AG08395 (cell line): ENCODE measurements at places on chromosomes 11 and 22.

- peak; percentile 61 for DNase-seq
These were observed 8.7 kb upstream of the MPEG1 start for GRCh38 chr11:59221441-59221840.

GRCh38 chr22:20514658-20515406, 7.4 kb downstream of the MED15 start:
- peak; percentile 87 for DNase-seq

GRCh38 chr11:64654958-64655541, 64.0 kb downstream of the SLC22A12 start:
- no peak for DNase-seq

GRCh38 chr11:28976801-28977145, 868.6 kb downstream of the METTL15 start:
- no peak for DNase-seq

GRCh38 chr11:111177037-111177871, 68.3 kb upstream of the POU2AF2 start:
- DNase-seq, result no peak

DNA sequence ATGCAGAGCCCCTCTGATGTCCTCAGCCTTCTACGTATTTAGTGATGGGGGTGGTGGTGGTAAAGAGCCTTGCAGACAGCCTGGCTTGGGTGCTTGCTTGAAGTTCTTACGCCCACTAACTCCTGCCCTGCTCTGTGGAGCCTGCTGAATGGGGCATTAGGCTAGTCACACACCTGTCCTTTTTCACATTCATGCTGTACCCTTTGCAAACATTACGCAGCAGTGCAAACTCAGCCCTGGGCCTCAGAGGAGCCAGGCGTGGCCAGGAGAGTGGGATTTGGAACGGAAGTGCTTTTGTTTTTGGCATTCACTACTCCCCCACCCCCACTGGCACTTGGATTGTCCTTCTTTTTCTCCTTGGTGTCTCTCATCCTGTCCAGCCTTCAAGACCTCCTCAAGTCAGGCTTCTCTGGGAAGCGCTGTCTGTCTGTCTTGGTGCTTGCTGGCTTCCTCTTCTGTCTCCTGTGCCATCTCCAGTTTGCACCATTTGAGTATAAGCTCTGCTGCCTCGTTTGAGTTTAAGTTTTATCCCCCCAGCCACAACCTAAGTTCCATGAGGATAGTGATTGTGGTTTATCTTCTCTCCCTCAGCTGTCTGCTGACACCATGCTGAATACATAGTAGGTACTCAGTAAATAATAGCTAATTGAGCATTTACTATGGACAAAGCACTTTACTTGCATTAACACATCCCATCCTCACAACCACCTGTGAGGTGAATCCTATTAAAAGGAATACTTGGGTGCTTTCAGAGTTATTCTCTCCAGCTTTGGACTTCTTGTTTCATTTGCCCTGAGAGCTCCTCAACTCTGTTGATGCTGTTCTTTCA, 26.7 kb downstream of the ZBTB16 start:
- DNase-seq, result no peak

DNA sequence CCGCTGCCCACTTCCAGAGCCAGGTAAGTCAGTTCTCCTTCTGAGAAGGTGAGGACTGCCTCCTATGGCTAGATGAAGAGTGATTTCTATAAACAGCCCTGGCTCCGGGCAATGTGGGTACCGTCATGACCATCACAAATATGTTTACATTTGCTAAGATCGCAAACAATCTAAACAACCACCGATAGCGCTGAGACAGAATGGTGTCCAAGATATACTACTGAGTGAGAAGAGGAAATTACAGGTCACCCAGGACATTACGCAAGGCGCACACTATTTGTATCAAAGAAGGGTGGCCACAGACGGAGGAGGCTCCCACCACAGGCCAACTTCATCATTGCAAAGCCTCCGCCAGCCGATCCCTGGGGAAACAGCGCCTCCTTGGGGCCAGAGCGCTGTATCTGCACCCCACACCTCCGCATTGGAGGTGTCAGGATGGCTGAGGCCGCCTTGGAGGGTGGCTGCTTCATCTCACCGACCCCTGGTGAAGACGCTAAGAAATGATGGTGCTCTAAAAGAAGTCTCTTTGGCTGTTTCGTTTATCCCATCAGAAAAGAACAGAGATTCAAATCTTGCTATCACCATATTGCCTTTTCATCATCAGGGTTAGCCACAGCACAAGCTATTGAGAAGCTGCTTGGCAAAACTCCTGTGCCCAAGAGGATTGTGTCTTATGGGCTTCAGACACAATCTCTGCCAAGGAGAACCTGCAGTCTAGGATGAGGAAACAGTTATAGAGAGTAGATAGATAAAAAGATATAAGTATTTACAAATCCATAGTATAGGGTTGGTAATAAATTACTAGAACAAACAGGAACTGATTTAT, 12.3 kb upstream of the ASRGL1 start:
- DNase-seq, result peak; percentile 40

- no peak for DNase-seq
These were observed 168.0 kb upstream of the BDNF start for GRCh38 chr11:27868226-27868625.

DNA sequence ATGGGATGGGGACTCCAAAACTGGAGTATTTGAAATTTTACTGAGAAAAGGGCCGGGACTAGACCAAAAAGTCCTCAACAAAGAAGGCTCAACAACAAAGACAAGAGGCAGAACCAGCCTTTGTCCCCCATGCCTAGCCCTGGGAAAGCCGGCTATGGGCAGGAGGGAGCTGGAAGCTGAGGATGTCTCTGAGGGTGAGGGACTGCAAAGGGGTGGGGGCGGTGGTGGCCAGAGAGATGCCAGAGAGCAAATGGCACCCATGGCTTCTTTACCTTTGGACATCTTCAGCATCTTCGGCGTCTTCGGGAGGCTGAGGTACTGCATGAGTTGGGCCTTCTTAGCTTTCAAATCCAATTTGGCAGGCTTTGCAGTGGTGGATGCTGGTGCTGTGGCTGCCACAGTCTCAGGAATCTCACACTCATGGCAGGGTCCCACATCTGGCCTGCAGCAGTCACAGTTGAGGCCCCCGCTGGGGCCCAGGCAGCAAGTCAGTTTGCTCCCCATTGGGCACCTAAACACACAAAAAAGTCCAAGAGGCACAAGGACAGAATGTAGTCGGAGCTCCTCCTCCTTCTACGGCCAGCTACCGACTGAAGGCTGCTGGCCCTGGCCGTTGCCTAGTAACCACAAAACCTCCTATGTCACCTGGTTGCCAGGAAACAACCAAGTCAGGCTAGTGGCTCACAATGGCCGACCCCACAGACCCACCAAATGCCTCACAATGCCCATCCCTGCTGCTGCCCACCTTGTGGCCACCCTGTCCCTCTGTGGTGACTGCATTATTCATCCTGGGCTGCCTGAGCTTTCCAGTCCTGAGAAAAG, at the start of gene C22orf42:
Gene C22orf42 (minus strand): TSS at position 592 of the 822 bp plus-strand sequence. CDS start 88 bp downstream, at position 504.
- DNase-seq, result no peak

- no peak for DNase-seq
These were observed 2.7 kb downstream of the BCL2L13 start for GRCh38 chr22:17641269-17641668.

GRCh38 chr11:119315131-119316015, 1.6 kb downstream of the MCAM start:
- peak; percentile 31 for DNase-seq

- no peak for DNase-seq
These were observed 822 bp downstream of the MARK2 start for GRCh38 chr11:63839508-63840355.
